ENCODE measurements at places on chromosomes 4 and X. TPM values are rescaled to one million over a fixed set of nuclear protein-coding genes. Genes with fewer than 3 reads are reported as not detected.

The EGF gene
- not detected for polyA plus RNA-seq

The SUPT20HL2 gene
- not detected for polyA plus RNA-seq

The GAGE12J gene
- polyA plus RNA-seq = not detected

The GLOD5 gene
- not detected for polyA plus RNA-seq

The TLR6 gene
- polyA plus RNA-seq = 4.8 TPM

The GNL3L gene
- 14.6 TPM for polyA plus RNA-seq

The SH3RF1 gene
- 0.22 TPM for polyA plus RNA-seq

The PRR32 gene
- polyA plus RNA-seq = not detected

The L1CAM gene
- not detected for polyA plus RNA-seq

The OCIAD2 gene
- polyA plus RNA-seq = 85.4 TPM

The CT45A10 gene
- polyA plus RNA-seq = not detected

The PSAPL1 gene
- not detected for polyA plus RNA-seq

The BLTP1 gene
- 11.1 TPM for polyA plus RNA-seq

The FAM47A gene
- not detected for polyA plus RNA-seq

The FHIP1A gene
- polyA plus RNA-seq = not detected
